Aorta (tissue), 5 donors: ENCODE measurements at places on chromosomes 7 and 10.

GRCh38 chr10:113547426-113547825 lies 5.4 kb upstream of the HABP2 start:
- DNase-seq = no peak

- DNase-seq = no peak
Observed at GRCh38 chr10:14024329-14025202, 306.2 kb downstream of the FRMD4A start.

DNA sequence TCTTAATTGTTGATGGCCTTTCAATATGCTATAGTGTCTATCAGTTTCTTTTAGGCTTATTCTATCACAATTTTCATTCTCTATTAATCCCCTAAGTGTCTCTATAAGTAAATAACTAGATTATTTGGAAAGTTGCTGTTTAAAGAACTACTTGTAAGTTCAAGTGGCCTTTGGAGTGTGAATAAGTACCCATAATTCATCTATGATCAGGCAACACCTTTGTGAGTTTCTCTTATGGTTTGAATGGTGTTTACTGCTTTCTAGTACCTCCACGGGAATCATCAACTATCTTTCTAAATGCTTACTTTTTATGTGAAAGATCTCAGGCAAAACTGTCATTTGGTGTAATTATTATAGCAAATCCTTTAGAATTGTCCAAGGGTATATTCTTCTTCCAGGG lies 166.7 kb downstream of the POU6F2 start:
- no peak for DNase-seq

- DNase-seq = no peak
Observed at GRCh38 chr10:59682986-59683937, 26.4 kb downstream of the SLC16A9 start.

DNA sequence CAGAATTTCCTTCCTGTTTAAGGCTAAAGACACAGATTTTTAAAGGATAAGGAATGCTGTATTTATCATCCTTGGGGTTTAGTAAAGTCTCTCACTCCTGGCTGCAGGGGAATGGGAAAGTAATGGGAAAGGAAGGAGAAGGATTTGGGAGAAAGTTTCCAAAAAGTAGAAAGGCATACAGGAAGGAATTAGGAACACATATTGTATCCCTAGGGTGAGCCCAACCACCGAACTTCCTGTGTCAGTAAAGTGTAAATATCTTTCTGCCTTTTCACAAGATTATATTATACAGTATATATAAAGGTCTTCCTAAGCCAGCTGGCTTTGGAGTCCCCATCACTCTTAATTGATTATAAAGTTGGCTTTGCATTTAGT lies 12.0 kb upstream of the UBE2D1 start:
- DNase-seq = no peak

GRCh38 chr7:121714559-121715303 lies 158.2 kb upstream of the PTPRZ1 start:
- no peak for DNase-seq

DNA sequence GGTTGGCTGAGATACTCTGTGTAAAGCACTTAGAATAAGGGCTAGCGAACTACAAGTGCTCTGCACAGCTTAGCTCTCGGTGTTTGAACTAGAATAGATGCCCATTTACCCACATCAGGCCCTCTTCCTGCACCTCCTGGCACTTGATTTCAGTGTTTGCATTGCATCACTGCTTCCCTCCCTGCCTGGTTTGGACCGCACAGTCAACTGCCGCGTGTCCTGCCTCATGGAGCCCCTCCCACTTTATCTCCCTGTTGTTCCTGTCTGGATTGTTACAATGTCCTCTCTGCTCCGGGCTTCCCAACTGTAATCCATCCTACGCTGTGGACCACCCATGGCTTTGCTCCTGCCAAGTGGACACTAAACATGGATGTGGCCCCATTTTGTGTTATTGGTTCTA lies 2.3 kb downstream of the FAM107B start:
- DNase-seq = no peak

DNA sequence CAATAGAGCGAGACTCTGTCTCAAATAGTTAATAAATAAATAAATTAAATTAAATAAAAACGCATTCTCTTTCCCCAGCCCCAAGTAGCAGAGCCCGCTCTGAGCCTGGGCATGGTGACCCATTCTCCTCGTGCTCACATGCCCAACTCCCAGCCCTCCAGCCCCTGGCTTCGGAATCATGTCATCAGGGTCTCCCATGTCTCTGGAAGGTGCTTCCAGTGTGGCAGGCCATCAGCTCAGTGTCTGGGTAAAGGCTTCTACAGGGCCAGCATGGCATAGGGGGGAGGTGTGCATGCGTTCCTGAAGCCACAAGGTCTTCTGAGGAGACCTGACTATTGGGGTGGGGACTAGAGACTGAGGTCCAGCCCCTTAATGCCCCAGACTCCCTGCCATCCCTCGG lies 72.8 kb downstream of the ALOX5 start:
- no peak for DNase-seq

GRCh38 chr10:29731760-29732159 lies 97.0 kb upstream of the SVIL start:
- DNase-seq = no peak

GRCh38 chr7:105249216-105249615 lies 139.5 kb downstream of the SRPK2 start:
- no peak for DNase-seq

- DNase-seq = no peak
Observed at GRCh38 chr7:32879460-32879859, 12.1 kb downstream of the KBTBD2 start.

- peak; percentile 69 for DNase-seq
Observed at GRCh38 chr10:73801253-73801590, 10.2 kb downstream of the NDST2 start.

DNA sequence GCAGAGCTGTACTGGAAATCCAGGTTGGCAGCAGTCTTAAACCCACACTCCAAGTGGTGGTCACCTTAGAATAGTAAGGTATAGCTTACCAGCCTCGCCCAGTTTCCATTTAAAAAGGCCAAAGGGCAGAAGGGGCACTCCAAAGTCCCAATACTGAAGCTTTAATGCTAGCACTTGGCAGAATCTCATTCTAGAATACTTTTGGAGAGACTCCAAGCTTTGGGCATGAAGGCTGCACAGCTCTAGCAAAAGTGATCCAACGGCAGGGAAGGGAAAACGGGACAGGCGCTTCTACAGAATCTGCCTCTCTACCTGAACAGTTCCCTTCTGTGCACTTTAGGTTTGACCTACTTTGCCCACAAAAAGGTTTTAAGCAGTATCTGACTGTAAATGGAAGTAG lies 19.7 kb downstream of the SMURF1 start:
- DNase-seq = no peak

GRCh38 chr10:101881036-101881774 lies 37.6 kb upstream of the KCNIP2 start:
- no peak for DNase-seq

GRCh38 chr10:103685880-103686669 lies 169.3 kb downstream of the SH3PXD2A start:
- peak; percentile 80 for DNase-seq
